ENCODE measurements at places on chromosomes 11 and 22.

DNA sequence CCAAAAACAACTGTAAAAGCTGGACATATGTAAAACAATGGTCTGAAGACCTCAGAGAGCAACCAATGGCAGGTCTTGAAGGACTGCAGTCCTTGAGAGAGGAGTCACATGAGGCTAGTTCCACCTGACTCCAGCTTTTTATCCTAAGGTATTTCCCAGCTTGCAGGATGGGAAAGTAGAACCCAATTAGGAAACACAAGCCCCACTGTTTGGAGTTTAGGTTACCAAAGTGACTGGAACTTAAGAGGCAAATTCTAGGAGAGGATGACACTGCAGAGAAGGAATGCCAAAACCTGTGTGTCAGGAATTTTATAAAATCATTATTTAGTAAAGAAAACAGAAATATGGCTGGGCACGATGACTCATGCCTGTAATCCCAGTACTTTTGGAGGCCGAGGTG lies 18.4 kb downstream of the OR2AT4 start:
- no peak for DNase-seq

DNA sequence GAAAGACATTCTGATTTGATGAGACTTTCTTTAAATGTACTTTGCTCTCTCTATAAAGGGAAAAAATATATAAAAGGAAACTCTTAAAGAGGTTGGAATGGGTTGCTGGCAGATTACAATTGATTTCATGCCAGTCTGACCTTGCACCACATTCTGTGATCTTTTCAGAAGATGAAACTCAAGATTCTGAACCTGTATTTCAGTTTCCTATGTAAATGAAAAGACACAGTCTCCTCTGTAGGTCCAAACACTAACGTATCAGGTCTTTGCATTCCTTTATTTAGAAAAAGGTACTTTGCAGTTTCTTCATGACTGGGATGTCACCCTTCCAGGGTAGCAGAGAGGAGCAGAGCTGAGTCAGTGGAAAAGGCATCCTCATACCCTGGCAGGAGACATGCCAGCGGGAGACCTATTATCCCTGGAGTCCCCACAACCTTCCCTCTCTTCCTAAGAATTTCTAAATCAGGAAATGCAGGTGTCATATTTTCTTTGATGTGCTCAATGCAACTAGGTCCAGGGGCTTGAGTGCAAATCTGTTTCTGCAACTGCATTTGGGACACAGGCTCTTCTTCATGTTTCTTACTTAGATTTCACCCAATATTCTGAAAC lies 282.6 kb downstream of the CADM1 start:
- no peak for DNase-seq

- DNase-seq, result no peak
Observed at GRCh38 chr11:109697140-109697843, 275.3 kb downstream of the C11orf87 start.

DNA sequence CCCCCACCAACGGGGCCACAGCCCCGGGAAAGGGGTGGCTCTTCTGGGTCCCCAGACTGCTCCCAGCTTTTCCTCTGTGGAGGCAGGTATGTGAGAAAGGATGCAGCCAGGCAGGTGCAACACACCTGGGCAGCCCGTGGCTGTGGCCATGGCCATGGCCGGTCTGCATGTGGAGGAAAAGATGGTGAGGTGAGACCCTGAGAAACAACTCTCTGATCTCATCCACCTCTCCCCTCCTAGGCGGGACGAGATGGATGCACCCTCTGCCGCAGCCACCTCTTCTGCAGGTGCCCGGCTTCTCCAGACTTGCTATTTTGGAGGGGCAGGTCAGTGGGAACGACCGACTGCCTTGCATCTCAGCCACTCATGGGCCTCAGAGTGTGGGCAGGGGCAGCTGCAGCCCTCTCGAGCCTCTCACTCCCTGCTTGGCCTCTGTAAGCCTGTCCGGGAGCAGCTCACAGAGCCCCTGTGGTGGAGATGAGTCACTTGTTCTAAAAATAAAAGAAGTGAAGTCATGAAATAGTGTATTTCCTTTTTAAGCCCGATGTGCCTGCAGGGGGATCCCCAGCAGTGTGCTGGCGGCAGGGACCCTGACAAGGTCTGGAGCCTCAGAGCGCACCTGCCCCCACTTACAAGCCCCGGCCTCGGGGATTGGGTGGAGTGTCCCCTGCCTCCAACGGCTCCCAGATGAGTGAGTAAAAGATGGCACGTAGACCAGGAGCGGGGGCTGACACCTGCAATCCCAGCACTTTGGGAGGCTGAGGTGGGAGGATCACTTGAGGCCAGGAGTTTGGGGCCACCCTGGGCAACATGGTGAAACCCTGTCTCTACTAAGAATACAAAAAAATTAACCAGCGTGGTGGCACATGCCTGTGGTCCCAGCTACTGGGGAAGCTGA lies 10.7 kb downstream of the SMIM38 start:
- DNase-seq, result no peak

- DNase-seq, result no peak
Observed at GRCh38 chr22:36806835-36807234, 10.0 kb downstream of the PVALB start.

- DNase-seq, result no peak
Observed at GRCh38 chr22:27745154-27745553, 56.4 kb downstream of the MN1 start.

DNA sequence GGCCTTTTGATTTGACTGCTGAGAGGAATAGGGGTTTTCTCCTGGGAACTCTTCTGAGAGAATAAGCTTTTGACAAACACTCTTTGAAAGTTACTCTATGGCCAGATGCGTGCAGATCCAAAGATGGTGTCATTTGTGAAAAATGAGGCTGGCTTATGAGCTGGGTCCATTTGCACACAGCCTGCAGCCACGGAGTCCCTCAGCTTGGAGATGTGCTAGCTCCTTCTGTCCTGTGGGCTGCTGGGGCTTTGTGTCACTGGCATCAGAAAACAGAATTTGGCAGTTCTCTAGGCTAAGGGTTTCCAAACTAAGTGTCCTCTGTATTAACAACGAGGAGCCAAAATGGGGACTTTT lies 702.4 kb downstream of the NTM start:
- DNase-seq, result no peak

- no peak for DNase-seq
Observed at GRCh38 chr22:36574728-36575127, 45.8 kb upstream of the EIF3D start.

DNA sequence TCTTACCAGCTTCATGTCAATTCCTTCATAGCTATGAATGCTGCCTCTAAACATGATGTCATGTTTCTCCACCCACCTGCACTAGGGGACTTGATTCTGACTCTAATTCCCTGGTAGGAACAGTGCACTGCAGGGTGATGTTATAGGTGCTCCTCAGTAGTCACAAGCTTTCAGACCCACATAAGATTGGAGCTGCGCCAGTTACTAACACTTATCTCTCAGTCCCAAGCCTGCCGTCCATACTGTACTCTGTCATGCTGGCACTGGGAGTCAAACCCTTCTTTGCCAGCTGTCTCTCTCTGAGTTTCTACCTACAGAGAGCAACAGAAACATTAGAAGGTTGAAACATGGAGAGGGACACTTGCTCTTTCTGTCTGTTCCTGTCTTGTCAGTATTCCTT lies 5.5 kb downstream of the OR56A1 start:
- DNase-seq, result peak; percentile 23

DNA sequence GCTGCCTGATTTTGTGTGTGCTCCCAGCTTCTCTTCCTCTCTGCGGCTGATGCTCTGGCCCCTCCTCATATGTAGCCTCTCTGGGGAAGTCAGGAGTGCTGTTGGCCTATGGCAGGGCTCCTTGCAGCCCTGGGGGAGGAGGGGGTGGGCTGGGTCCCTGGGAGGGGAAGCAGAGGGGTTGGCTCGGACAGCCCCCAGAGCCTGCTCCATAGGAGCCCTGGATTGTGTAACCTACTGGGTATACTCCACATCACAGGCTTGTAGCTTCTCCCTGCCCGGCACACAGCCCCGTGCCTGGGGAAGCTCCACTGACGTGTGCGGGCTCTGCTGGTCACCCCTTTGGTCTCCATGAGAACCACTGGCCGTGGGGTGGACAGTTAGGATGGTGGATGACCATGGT lies 113.8 kb downstream of the ST3GAL4 start:
- no peak for DNase-seq

GRCh38 chr11:36586543-36586942 lies 7.8 kb upstream of the IFTAP start:
- no peak for DNase-seq

DNA sequence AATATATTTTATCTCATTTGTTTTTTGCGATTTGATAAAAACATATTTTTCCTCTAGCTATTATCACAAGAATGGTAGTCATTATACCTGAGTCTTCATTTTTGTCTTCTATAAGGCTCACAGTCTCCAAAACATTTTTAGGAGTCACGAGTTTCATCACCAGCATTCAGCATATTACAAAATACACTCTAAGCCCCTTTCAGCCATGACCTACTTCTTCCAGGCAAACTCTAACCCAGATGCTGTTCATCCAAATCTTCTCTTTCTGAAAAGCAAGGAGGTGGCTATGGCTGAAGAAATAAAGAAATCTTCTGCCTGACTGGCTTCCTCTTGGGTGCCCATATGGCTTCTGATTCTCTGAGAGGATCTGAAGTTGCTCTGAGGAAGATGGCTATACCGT lies 35.7 kb upstream of the USP47 start:
- no peak for DNase-seq

DNA sequence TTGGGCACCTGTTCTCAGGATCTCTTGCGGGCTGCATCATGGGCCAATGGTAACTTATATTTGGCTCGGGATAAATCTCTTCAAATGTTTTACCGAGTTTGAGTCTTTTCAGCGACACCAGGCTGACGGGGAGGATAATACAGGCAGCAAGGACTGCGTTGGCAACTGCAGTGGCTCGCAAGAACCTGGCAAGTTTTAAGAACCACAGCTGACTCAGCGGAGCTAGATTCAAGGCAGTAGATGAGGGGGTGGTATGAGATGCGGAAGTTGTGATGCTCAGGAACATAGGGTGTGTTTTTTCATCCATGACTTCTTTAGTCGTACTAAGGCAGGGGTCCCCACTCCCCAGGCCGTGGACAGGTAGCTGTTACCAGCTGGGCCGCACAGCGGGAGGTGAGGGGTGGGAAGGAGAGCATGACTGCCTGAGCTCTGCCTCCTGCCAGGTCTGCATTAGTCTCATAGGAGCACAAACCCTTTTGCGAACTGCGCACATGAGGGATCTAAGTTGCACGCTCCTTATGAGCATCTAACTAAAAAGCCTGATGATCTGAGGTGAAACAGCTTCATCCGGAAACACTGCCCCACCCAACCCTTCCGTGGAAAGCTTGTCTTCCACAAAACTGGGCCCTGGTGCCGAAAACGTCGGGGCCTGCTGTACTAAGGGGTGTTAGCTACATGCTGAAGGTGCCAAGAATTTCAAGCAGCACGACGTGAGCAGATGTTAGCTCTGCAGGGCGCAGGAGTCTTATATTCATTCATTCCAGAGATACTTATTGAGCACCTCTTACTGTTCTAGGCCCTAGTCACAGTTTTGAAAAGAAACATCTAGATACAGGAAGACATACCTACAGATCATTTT lies 6.4 kb upstream of the JAM3 start:
- DNase-seq, result no peak

GRCh38 chr22:27295040-27295439 lies 506.5 kb downstream of the MN1 start:
- no peak for DNase-seq

GRCh38 chr11:45392154-45392553 lies 106.0 kb upstream of the SYT13 start:
- DNase-seq, result no peak

DNA sequence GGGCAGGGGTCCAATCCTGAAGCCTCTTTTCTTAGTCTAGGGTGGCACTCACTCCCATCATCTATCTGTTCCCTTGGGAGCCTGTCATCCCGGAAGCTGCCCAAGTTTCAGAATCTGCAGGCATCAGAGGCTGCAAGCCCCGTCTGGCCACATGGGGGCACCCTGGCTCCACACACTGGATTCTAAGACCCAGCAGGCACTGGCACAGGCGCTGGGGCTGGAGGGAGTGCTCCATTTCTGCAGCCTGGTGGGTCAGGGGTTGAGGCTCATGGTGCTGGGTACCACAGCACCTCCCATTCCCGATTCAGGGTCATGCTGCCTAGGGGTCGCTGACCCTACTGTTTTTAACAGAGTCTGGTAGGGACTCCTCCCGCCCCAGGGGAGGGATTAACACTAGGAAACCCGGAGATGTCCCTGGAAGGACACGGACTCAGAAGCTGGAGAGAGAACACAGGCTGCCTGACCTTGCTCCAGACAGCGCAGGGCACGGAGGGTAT lies 243.9 kb upstream of the SYN3 start:
- no peak for DNase-seq

DNA sequence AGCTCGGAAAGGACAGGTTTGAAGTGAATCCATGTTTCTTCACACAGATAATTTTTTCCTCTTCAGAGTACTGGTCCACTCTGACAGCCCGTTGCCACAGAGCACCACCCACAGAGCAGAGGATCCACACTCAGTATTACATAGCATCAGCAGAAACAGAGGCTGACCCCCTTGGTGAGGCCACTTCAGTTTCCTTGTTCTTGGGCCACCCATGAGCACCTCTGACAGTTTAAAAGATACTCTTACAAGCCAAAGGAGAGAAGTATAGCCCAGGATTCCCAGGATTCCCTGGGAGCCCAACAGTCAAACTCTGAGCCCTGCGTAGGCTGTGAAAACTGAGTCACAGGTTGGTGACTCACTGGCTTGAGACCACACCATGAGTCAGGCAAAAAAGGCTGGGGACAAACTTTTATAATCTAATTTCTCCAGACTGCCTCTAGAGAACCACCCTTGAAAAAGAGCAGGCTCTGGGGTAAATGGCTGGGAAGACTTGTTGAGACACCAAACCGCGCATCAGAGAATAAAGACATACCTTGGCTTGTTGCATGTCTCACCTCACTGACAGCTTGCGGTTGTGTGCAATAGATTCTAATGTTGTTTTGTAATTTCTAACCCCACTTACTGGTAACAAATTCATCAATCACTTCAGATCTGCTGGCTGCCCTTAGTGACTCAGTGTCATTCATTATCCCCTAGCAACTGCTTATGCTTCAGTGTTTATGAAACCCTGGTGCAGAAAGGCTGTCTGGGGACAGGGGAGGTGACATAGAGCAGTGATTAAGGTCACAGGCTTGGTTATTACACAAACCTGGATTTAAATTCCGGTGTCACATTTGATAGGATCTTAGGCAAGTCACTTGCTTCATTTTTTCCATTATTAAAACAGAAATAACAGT lies 56.9 kb upstream of the PRSS23 start:
- peak; percentile 57 for DNase-seq

DNA sequence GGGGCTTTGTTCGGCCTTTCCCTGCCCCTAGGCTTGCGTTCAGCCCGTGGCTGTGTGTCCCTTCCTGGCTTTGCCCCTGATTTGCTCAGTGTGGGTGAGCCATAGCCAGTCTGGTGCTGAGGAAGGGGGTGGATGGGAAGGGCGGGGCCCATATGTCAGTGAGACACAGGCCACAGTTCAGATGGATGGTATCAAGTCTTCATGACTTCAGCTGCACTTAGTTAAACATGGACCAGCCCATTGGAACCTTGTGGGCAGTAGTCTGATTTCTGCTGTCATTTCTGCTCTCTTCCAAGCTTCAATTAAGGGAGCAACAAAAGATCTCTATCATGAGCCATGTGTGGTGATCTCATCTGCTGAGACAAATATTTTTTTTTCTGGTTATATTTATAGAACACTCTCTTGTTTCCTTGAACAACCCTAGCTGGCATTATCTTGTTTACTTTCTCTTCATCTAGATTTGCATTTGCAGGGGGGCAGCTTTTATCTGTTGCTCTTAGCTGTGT lies 21.6 kb upstream of the PEX26 start:
- DNase-seq, result no peak

GRCh38 chr11:17752144-17752543 lies 17.6 kb downstream of the KCNC1 start:
- DNase-seq, result no peak
